T follicular helper cell (primary cell): ENCODE measurements at places on chromosomes 16 and 17.

DNA sequence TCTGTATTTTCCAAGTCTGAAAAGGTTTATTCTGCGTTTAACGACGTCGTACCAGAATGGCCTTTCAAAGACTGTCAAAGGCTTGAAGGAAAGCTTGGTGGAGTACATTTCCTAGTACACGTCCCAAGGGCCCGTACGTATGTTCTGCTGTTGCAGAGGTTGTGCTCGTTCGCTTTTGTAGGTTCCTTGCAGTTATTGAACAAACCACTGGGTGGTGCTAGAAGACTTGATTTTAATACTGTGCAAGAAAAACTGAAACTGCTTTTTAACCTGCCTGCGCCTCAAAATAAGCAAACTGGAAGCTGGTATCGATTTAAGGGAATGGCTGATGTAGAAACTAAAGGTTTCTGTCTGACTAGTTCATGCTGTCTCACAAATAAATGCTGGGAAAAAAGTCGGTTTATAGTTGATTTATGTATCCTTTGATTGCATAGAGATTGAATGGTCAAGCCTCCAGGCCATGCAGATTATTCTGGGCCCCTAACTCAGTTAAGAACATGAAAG, 54.6 kb downstream of the USP10 start:
- DNase-seq = peak; percentile 64

DNA sequence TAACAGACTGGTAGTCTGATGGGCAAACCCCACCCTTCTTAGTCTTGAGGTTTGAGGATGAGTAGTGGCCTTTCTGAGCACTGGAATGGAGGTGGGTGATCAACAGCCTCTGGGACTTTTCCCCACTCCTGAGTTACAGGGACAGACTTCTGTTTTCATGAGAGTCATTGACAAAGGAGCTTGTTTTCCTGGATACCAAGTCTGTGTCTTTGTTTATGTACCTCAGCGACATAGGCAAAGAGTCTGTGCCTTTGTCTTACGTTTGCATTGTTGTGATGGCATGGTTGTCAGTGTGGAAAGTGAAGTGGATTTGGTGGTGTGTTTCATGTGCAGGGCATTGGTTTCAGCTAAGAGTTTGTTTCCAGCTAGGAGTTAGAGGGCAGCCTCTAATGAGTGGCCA, 17.5 kb downstream of the EPN2 start:
- no peak for DNase-seq

DNA sequence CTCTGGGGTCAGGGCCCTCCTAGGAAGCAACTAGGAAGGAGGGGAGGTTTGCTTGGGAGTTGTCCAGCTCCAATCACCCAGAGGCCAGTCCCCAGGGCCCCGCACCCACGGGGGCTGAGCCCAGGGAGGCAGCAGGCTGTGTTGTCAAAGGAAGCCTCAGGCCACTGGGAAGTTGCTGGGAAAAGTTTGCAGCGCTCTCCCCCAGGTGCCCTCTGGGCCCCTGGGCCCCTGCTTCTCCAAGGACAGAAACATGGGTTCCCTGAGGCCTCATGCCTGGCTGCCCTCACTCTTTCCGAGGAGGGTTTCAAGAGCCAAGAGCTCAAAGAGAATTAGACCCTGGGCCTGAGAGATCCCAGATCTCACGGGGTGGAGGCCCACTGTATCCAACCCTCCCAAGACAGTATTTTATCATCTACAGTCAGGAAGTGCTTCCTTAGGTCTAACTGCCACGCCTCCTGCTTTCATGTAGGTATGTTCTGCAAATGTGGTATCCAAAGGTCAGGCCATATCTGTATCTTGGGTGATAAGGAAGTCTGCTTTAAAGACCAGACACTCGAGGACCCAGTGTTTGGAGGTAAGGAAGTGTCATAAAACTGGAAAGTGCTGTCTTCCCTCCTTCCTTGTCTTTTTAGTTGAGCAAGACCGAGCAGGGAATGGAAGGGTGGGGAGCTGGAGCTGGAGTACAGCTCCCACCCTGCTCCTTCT, 44.2 kb upstream of the ZNF423 start:
- no peak for DNase-seq

GRCh38 chr17:9498490-9498889, 77.1 kb downstream of the STX8 start:
- DNase-seq = no peak

- DNase-seq = no peak
These were observed 302.8 kb downstream of the IRF8 start for GRCh38 chr16:86201746-86202145.

DNA sequence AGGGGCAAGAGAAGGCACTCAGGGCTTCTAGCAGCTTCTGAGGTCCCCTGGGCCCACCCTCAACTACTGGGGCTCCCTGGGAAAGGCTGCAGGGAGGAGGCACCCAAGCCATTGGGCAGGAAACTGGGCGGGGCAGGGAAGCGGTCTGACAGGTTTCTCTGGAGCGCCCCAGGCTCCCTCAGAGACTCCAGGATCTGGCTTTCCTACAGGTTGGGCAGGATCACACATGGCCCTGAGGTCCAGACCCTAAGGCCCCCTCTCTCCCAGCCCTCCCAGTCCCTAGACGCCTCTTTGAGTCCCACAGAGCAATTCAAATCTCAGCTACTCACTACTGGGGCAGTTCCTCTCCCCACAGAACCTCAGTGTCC, 14.3 kb downstream of the JUP start:
- DNase-seq = no peak

GRCh38 chr17:29018788-29019474, 13.1 kb upstream of the SEZ6 start:
- no peak for DNase-seq

GRCh38 chr16:82282662-82283061, 112.6 kb upstream of the MPHOSPH6 start:
- no peak for DNase-seq

GRCh38 chr16:85625485-85626117, 12.5 kb downstream of the GSE1 start:
- no peak for DNase-seq

- no peak for DNase-seq
These were observed 16.9 kb downstream of the SYNRG start for GRCh38 chr17:37592291-37592690.

GRCh38 chr17:39508987-39509386, 47.7 kb downstream of the CDK12 start:
- no peak for DNase-seq
